ENCODE measurements at places on chromosomes 6 and 20. TPM values are rescaled to one million over a fixed set of nuclear protein-coding genes. Genes with fewer than 3 reads are reported as not detected.

Gene SLC22A3
- 0.61 TPM for polyA plus RNA-seq

Gene PCSK2
- 0.68 TPM for polyA plus RNA-seq

Gene ADGB
- not detected for polyA plus RNA-seq

Gene ARMC12
- polyA plus RNA-seq: 0.94 TPM

Gene NOTCH4
- polyA plus RNA-seq: 2.7 TPM

Gene GPLD1
- polyA plus RNA-seq: 3.4 TPM

Gene SLC17A9
- polyA plus RNA-seq: 36.1 TPM

Gene SNAP25
- 0.73 TPM for polyA plus RNA-seq

Gene NNAT
- polyA plus RNA-seq: 2.8 TPM

Gene KCNK5
- polyA plus RNA-seq: 9.5 TPM

Gene RBM24
- polyA plus RNA-seq: 0.27 TPM

Gene GPR6
- polyA plus RNA-seq: not detected

Gene C20orf202
- polyA plus RNA-seq: 0.17 TPM

Gene MYB
- polyA plus RNA-seq: 4.2 TPM

Gene GNAS-AS1
- 11.3 TPM for polyA plus RNA-seq

Gene FHL5
- polyA plus RNA-seq: not detected

Gene SLC35D3
- polyA plus RNA-seq: 1.0 TPM

Gene MUCL3
- 0.32 TPM for polyA plus RNA-seq

Gene ENPP3
- not detected for polyA plus RNA-seq

Gene SNAP91
- polyA plus RNA-seq: 1.2 TPM

Gene RNF8
- polyA plus RNA-seq: 48.9 TPM

Gene MOCS3
- polyA plus RNA-seq: 3.1 TPM

Gene ASIP
- polyA plus RNA-seq: not detected

Gene INSM1
- polyA plus RNA-seq: 0.61 TPM

Gene FAM83C
- not detected for polyA plus RNA-seq

Gene OXT
- 1.5 TPM for polyA plus RNA-seq

Gene CLPSL1
- polyA plus RNA-seq: not detected

Gene TBC1D32
- 6.3 TPM for polyA plus RNA-seq

Gene EPHA7
- polyA plus RNA-seq: 3.3 TPM

Gene CPXM1
- 17.0 TPM for polyA plus RNA-seq

Gene PRPH2
- polyA plus RNA-seq: 0.21 TPM

Gene STK4
- polyA plus RNA-seq: 58.7 TPM

Gene DNAH8
- polyA plus RNA-seq: not detected

Gene SDHAF4
- 30.4 TPM for polyA plus RNA-seq

Gene LINC00237
- 2.0 TPM for polyA plus RNA-seq

Gene LGSN
- polyA plus RNA-seq: not detected

Gene LY6G6C
- polyA plus RNA-seq: 0.23 TPM

Gene RBM38
- polyA plus RNA-seq: 32.6 TPM

Gene SIRPB1
- polyA plus RNA-seq: not detected

Gene VGLL2
- not detected for polyA plus RNA-seq

Gene MUC21
- polyA plus RNA-seq: not detected

Gene TP53RK
- polyA plus RNA-seq: 23.1 TPM

Gene ADGRB3
- polyA plus RNA-seq: 0.63 TPM

Gene PMEPA1
- 15.4 TPM for polyA plus RNA-seq

Gene HMGCLL1
- not detected for polyA plus RNA-seq

Gene SLC26A8
- 0.89 TPM for polyA plus RNA-seq

Gene RGS17
- polyA plus RNA-seq: 10.6 TPM

Gene MRPL18
- 228 TPM for polyA plus RNA-seq

Gene GNMT
- 2.5 TPM for polyA plus RNA-seq

Gene TRIM40
- not detected for polyA plus RNA-seq

Gene FOXA2
- not detected for polyA plus RNA-seq

Gene KIAA1755
- polyA plus RNA-seq: not detected
